ENCODE measurements at places on chromosomes 4 and X. TPM values are rescaled to one million over a fixed set of nuclear protein-coding genes. Genes with fewer than 3 reads are reported as not detected.

SLC34A2 gene
- 3.2 TPM for polyA plus RNA-seq

TMEM255A gene
- polyA plus RNA-seq = 2.3 TPM

BMPR1B gene
- polyA plus RNA-seq = 0.13 TPM

CT47C1 gene
- not detected for polyA plus RNA-seq

MAGEB2 gene
- polyA plus RNA-seq = not detected

SLC6A14 gene
- not detected for polyA plus RNA-seq

FDCSP gene
- polyA plus RNA-seq = not detected

SPIN2B gene
- polyA plus RNA-seq = 7.4 TPM

APLN gene
- 1.8 TPM for polyA plus RNA-seq

GRCh38 chr4:8831221-8832112 is 40.2 kb downstream of the HMX1 start:
- no peak for DNase-seq

DNA sequence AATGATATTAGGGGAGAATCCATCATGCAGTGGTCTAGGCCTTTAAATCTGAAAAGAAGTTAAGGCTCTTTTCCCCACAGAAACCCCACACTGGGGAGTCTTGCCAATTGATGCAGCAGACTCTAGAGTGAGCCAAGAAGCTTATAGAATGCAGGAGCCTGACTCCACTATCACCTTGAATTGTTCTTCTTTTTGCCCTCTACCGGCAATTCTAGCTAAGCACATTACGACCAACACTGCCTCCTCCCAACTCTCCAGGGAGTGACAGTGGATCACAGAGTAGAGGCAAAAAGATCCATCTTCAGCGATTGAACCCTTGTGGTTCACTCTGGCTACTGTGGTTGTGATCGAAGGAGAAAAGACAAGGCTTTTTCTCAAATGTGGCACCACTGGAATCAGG is 331.5 kb downstream of the NKX6-1 start:
- DNase-seq = peak; percentile 17

- no peak for DNase-seq
Measured at GRCh38 chr4:152503653-152504290, 32.1 kb downstream of the FBXW7 start.

DNA sequence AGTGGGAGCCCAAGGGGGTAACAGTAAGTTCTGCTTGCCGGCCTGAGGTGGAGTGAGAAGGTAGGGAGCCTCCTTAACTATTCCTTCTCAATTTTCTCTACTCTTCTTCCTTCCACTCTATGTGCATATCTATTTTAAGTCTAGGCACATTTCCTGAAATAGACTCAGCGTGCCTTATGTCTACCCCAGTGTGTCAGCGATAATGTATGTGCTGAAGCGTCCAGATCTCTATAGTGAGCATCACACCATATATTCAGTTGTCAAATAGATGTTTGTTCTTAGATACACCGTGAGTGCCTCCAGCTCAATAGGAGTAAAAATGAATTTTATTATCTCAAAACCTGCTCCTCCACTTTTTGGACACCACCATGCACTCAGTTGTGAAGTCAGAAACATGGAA is 51.5 kb upstream of the RAB33B start:
- DNase-seq = no peak

DNA sequence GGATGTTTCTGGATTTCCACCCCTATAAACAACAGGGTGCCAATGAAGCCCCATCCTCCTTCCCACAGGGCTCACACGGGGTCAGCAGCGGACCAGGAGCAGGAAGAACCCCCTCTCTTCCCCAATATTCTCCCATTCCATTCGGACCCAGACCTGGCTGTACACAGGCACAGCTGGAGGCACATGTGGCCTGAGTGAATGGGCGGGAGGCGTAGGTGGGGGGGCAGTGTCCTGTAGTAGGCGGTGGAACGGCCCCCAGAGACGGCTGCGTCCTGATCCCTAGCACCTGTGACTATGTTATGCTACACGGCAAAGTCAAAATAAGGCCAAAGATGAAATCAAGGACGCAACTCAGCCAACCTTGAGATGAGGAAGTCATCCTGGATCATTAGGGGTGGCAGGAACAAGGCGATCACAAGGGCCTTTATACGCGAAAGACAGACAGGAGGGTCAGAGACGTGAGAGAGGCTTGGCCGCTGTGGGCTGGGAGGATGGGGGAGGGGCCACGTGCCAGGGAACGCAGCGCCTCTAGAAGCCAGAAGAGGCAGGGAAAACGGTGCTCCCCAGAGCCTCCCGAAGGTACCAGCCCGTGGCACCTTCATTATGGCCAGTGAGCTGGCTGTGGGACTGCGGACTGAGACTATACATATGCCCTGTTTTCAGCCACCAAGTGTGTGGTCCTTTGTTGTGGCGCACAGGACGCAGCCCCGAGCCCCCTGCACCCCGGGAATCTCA is 75.6 kb downstream of the WFS1 start:
- DNase-seq = no peak

DNA sequence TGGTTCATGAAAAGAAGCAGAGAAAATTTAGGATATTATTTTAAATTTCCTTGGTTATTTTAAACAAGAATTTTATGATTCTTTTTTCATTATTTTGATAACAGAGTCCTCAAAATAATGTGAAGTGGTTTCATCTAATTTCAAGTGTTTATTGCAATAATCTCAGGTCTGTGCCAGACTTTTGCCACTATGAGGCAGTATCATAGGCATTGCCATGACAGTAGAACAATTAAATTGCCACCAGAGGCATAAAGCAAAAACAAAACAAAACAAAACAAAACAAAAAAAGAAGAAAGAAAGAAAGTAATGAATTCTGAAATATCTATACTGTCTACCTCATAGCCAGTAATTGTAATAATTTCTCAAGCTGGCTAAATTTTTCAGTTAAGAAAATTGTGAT is 739.2 kb downstream of the KCTD8 start:
- DNase-seq = no peak

- no peak for DNase-seq
Measured at GRCh38 chr4:149702414-149703293, 113.0 kb downstream of the IQCM start.

DNA sequence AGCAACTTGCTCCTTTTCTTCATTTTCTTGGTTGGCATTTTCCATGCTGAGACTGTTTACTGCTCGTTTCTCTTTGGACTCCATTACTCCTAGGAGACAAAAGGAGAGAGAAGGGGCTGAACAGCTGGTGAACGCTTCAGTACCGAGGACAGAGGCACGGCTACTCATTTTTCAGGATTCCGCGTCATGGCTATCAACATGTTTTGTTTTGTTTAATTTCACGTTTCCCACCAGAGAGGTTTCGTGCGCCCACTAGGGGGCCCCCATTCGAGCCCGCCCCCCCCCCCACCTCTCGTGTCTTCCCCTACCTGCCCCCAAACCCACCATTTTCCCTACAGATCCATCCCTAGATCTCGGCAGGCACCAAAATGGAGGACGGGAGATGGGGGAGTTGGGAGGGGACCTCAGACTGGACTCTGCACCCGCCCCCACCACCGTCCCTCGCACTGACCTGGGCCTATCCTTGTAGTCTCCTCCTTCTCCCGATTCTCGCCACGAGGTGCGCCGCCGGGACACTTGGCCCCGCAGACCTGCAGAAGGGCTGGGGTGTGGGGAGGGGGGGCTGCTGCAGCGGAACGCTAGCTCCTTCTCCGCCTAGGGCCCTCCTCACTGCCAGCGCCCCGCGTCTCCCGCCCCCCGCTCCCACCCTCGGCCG is 653 bp downstream of the BEX1 start:
- peak; percentile 7 for DNase-seq

DNA sequence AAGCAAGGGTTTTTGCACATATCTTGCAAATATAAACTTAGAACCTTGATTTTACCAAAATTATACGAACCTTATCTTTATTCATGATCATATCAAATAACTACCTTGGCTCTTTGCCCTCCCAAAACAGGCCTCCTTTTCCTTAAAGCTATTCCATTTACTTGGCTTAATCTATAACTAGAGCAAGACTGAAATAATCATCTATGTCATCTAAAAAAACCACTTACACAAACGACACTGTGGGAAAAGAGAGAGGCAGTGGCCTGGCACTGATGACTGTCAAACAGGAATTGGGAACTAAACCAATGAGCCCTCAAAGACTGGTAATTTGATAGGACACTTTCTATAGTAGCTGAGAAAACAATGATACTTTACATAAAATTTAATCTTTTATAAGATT is 11.7 kb upstream of the PTPN13 start:
- no peak for DNase-seq

DNA sequence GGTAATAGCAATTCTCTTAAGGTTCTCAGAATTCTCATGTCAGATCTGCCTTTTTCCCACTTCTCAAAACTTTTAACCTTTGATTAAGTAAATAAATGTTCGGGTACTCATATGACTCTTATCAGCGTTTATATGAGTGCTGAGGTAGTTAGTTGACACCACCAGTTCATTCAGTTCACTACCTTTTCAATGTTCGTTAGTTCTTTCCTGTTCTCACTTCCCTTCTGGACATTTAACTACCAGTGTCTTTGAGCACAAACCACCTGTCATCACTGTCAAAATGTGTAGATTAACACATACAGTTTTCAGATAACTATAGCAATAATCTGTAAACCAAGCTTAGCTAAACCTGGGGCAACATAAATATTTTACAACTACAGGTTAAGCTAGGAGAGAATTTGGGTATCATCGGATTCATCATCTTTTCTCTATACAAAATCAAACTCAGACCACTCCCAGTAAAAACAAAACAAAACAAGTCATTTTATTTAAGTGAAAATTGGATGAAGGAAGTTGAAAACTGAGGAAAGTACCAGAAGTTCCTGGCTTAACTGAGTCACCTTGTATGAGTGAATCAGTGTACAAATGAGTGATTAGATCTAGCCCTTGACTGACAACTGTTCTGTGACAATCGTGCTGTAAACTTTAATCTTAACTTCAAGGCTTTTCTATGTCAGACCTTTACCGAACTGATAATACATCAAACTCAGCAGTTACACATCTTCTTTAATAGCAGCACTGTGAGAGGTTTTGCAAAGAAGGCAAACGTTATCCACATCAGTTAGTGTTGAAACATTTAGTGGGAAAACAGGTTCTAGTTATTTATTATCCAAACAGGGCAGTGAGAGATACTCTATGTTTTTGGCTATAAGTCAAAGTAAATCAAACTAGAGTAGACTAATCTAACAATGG is 41.9 kb downstream of the ARHGEF38 start:
- DNase-seq = no peak

DNA sequence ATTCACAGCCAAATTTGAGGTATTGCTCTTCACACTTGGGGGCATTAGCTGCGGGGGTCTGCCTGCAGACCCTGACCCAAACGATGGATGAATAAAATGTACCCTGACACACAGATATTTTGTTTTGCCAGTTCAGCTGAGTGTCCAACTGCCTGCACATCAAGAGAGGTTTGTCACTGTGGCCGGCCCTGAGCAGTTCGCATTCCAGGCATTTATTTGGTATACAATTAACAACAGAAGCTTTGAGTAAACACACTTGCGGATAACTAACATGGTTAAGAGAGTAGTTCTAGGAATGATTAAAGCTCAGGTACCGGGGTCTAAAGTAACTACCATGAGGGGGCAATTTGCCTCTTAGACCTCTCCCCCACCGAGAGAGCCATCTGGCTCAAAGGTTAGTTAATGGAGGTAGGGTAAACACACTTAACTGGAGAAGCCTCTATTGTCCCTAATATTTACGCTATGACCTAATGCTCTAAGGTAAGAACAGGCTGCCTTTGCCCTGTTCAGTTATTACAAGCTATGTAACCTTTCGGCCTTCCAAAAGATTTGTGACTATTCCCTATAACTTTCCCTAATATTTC is 162.0 kb downstream of the SNCA start:
- DNase-seq = no peak

- DNase-seq = no peak
Measured at GRCh38 chrX:69389101-69389501, 115.0 kb upstream of the NALF2 start.

DNA sequence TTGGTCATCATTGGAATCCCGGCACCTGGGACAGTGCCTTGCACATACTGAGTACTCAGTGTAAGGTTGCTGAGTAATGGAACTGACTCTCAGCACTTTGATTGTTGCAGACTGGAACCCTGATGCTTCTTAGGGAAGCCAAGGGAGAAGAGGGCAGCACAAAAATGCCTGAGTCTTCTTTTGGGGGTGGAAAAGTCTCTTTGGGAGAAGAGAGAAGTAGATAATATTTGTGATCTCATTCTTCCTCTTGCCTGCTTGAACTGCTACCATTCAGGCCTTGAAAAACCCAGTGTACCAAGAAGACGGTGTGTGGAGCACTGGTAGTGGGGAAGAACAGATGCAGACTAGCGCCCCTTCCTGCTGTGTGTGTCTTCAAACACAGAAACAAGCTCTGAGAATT is 12.3 kb downstream of the SFRP2 start:
- DNase-seq = no peak
